ENCODE measurements at places on chromosomes 2 and 18. TPM values are rescaled to one million over a fixed set of nuclear protein-coding genes. Genes with fewer than 3 reads are reported as not detected.

- H3K4me3 ChIP-seq, result no peak overlapping the region
- peak; percentile 66 for DNase-seq
- H3K4me1 ChIP-seq, result peaks cover 16% of the 10 kb centered on the region
Observed at GRCh38 chr2:113848758-113849415, 41.0 kb upstream of the ACTR3 start.

GRCh38 chr2:113060796-113061195 lies 1.8 kb downstream of the IL36RN start:
- DNase-seq, result no peak
- H3K36me3 ChIP-seq, result peaks cover 1% of the 10 kb centered on the region
- H3K27ac ChIP-seq, result no peak overlapping the region
- no peak overlapping the region for H3K4me3 ChIP-seq
- peaks cover 6% of the 10 kb centered on the region for H3K4me1 ChIP-seq

- no peaks in the 10 kb centered on the region for H3K27me3 ChIP-seq
- no peaks in the 10 kb centered on the region for H3K4me1 ChIP-seq
- H3K4me3 ChIP-seq, result no peak overlapping the region
Observed at GRCh38 chr2:183606718-183607085, 482.5 kb downstream of the NUP35 start.

DNA sequence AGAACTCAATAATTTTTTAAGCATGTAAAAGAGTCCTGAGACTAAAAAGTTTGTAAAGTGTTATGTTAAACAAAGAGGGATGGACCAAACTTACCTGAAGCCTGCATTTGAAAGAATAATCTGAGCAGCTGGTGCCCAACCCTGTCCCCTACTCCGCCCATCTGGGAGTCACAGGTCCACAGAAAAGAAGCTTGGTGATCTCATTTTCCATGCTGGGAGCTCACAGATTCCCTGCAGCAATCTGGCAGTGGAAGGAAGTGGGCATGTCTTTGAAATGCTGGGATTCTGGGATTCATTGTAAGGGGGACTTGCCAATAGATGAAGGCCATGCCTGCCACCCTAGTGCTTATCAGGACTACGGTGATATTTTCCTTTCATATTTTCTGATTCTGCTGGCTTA lies 17.9 kb downstream of the CDH2 start:
- no peaks in the 10 kb centered on the region for H3K4me1 ChIP-seq
- no peaks in the 10 kb centered on the region for H3K36me3 ChIP-seq
- no peak for DNase-seq
- no peaks in the 10 kb centered on the region for H3K27me3 ChIP-seq
- H3K27ac ChIP-seq, result no peak overlapping the region

DNA sequence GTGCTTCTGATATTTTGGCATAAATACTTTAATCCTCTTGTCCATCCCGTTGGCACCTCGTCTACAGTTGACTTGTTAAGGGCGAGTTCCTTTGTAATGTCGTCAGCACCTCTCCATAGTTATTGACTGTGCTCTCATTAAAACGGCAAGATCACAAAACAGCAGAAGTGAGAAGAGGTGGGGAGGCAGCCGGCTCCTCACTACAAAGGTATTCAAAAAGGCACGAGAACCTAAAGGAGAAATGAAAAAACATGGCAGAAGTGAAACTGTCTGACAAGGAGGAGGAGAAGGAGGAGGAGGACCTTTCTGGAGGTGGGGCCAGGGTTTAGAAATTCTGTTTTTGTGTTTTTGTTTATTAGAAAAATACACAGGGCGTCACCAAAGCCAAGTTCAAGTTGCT lies 235.6 kb downstream of the BCL11A start:
- no peak for DNase-seq
- H3K36me3 ChIP-seq, result no peaks in the 10 kb centered on the region
- no peak overlapping the region for H3K27ac ChIP-seq
- H3K4me3 ChIP-seq, result no peak overlapping the region
- no peaks in the 10 kb centered on the region for H3K27me3 ChIP-seq

DNA sequence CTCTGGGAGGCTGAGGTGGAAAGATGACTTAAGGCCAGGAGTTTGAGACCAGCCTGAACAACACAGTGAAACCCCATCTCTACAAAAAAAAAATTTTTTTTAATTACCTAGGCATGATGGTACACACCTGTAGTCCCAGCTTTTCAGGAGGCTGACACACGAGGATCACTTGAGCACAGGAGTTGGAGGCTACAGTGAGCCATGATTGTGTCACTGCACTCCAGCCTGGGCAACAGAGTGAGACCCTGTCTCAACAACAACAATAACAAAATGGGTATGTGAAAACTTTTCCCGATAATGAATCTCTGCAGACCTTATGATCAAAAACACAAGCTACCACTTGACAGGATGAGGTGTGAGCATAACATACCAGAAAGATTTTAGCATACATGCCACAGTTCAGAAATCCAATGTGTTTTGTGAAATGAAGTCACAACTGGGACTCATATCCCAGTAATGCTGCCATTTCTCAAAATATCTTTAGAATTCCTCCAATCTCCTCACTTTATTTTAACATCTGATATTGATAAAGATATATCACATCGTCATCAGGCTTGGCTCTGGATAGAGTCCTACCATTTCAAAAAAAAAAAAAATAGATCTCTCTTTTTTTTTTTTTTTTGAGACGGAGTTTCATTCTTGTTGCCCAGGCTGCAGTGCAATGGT lies 74.0 kb upstream of the PELI1 start:
- H3K36me3 ChIP-seq, result no peaks in the 10 kb centered on the region
- H3K27ac ChIP-seq, result no peak overlapping the region
- DNase-seq, result no peak
- H3K4me1 ChIP-seq, result peaks cover 57% of the 10 kb centered on the region

Gene SAG
- total RNA-seq, result 0.39 TPM

GRCh38 chr2:223697316-223697891 lies 95.2 kb upstream of the SCG2 start:
- DNase-seq, result no peak
- no peak overlapping the region for H3K4me3 ChIP-seq
- H3K4me1 ChIP-seq, result peaks cover 19% of the 10 kb centered on the region

- no peak for DNase-seq
- H3K27ac ChIP-seq, result no peak overlapping the region
- H3K36me3 ChIP-seq, result no peaks in the 10 kb centered on the region
- no peak overlapping the region for H3K4me3 ChIP-seq
- H3K4me1 ChIP-seq, result no peaks in the 10 kb centered on the region
- H3K27me3 ChIP-seq, result peaks cover 2% of the 10 kb centered on the region
Observed at GRCh38 chr2:11598228-11598731, 64.4 kb downstream of the GREB1 start.

GRCh38 chr2:236787885-236788284 lies 218.3 kb downstream of the ACKR3 start:
- H3K27me3 ChIP-seq, result peaks cover 20% of the 10 kb centered on the region
- no peak for DNase-seq
- H3K36me3 ChIP-seq, result no peaks in the 10 kb centered on the region
- no peak overlapping the region for H3K27ac ChIP-seq
- no peaks in the 10 kb centered on the region for H3K4me1 ChIP-seq

Gene VWA3B
- total RNA-seq, result not detected

Gene RESP18
- not detected for total RNA-seq

- H3K4me1 ChIP-seq, result no peaks in the 10 kb centered on the region
- peaks cover 6% of the 10 kb centered on the region for H3K36me3 ChIP-seq
- no peak for DNase-seq
- H3K4me3 ChIP-seq, result no peak overlapping the region
Observed at GRCh38 chr18:12008842-12009580, 27.7 kb downstream of the IMPA2 start.

- H3K4me3 ChIP-seq, result no peak overlapping the region
- no peak overlapping the region for H3K27ac ChIP-seq
- no peaks in the 10 kb centered on the region for H3K4me1 ChIP-seq
- no peak for DNase-seq
Observed at GRCh38 chr2:221997100-221997499, 301.7 kb downstream of the PAX3 start.

Gene MDH1B
- total RNA-seq, result 0.83 TPM

DNA sequence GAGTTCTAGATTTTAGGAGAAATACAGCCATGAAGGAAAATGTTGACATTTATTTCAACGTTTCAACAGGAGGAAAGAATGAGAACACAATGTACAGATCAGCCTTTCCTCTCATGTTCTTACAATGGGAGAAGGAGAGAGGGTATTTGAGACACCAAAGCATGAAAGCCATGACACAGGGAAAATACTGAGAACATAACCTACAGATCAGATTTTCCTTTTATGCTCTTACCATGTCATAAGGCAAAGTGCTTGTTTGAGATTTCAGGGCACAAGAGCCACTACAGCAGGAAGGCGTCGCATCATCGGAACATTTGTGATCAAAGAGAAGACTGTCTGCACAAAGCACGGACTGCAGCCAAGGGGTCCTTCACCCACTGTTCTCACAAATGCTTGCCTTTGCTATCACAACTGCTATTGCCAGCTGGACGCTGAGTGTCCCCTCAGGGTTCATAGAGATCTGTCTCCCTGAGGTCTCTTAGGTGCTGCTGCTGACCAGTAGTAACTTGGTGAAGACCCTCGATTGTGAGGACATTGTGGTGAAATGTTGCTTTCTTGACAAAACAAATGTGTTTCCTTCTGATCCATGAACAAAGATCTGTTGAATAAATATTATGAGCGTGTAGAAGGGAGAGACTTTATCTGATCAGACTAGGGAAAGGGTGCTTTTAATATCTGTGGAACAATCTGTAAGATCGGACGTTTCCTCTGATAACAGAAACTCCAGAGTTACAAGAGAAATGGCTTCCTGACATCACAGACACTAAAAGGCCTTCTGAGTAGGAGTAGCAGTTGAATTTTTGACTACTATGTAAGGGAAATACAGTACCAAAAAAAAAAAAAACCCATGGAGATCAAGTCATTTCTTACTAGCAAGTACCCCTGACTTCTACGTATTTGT lies 6.4 kb upstream of the IL1RL1 start:
- peaks cover 11% of the 10 kb centered on the region for H3K27me3 ChIP-seq
- H3K4me3 ChIP-seq, result peak overlapping the region; percentile 21
- peaks cover 44% of the 10 kb centered on the region for H3K4me1 ChIP-seq
- H3K27ac ChIP-seq, result peak overlapping the region; percentile 91
- peak; percentile 65 for DNase-seq

Gene KCNIP3
- not detected for total RNA-seq

- H3K36me3 ChIP-seq, result peaks cover 4% of the 10 kb centered on the region
- DNase-seq, result no peak
- no peak overlapping the region for H3K27ac ChIP-seq
- H3K4me3 ChIP-seq, result no peak overlapping the region
- H3K27me3 ChIP-seq, result no peaks in the 10 kb centered on the region
Observed at GRCh38 chr18:2897448-2898185, 50.8 kb downstream of the EMILIN2 start.

Gene CNDP2
- total RNA-seq, result 128 TPM

GRCh38 chr2:88307817-88308216 lies 137.7 kb downstream of the THNSL2 start:
- DNase-seq, result peak; percentile 38
- H3K27me3 ChIP-seq, result peaks cover 14% of the 10 kb centered on the region
- no peak overlapping the region for H3K4me3 ChIP-seq

Gene WNT10A
- 6.0 TPM for total RNA-seq

Gene FBLN7
- 40.6 TPM for total RNA-seq

Gene CSRNP3
- not detected for total RNA-seq

DNA sequence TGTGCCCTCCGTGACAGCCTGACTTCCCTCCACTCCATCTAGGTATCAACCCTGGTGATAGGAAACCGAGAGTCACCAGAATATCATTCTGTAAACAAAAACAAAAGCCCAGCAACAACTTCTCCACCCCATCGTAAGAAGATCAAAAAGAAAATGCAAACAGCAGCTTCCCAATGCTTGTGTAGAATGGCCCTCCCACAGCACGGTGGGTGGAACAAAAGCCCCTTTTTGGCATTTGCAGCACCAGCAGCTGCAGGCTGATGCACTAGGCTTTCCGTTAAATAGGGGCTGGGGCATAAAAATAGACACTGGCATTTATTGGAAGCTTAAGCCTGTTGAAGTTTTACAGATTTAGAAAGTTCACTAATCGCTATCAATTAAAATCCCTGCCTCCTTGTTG lies 513.0 kb downstream of the GALR1 start:
- no peak for DNase-seq
- no peaks in the 10 kb centered on the region for H3K36me3 ChIP-seq
- peaks cover 20% of the 10 kb centered on the region for H3K27me3 ChIP-seq
- H3K4me3 ChIP-seq, result no peak overlapping the region
- no peak overlapping the region for H3K27ac ChIP-seq
- no peaks in the 10 kb centered on the region for H3K4me1 ChIP-seq

Gene RBBP8
- total RNA-seq, result 101 TPM

GRCh38 chr2:140491876-140492275 lies 1638.9 kb downstream of the LRP1B start:
- H3K36me3 ChIP-seq, result no peaks in the 10 kb centered on the region
- H3K4me1 ChIP-seq, result no peaks in the 10 kb centered on the region
- H3K27ac ChIP-seq, result no peak overlapping the region
- no peak overlapping the region for H3K4me3 ChIP-seq

- no peaks in the 10 kb centered on the region for H3K36me3 ChIP-seq
- no peak overlapping the region for H3K27ac ChIP-seq
- peaks cover 6% of the 10 kb centered on the region for H3K27me3 ChIP-seq
- no peak for DNase-seq
Observed at GRCh38 chr2:144554492-144555210, 34.7 kb upstream of the ZEB2 start.

DNA sequence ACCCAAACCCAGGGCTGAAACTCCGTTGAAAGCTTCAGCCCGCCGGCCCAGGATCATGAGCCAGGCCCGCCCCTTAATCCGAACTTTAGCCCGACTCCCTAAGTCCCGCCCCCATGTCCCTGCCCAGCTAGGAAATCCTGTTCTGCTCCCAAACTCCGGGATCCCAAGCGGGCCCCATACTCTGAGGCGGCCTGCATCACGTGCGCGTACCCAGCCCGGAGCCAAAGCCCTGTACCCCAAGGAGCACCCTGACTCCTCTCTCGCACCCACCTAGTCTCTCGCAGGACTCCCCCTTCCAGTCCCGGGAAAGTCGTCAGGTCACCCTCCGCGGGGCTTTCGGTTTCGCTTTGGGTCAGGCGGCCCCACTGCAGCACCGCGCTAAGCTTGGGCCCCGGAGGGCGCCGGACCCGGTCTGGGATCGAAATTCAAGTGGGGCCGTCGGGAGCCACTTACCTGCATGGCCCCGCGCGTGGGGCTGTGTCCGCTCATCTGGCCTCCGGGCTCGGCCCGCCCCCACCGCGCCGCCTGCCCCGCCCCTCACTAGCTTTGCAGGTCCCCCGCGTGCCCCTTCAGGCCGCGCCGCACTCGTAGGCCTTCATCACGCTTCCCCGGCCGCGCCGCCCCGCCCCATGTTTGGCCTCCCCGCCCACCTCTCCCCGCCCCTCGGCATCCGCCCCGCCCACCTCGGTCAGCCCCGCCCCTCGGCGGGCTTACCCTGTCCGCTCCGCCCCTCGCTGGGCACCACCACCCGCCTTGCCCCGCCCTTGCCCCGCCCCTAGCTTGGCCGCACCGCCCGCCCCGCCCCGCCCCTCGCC lies at the start of gene DNPEP:
Gene DNPEP, minus strand, starts transcription at position 607 of the 815 bp plus-strand sequence. Its CDS starts 118 bp downstream, at position 489.
- H3K27me3 ChIP-seq, result no peaks in the 10 kb centered on the region
- H3K4me1 ChIP-seq, result peaks cover 9% of the 10 kb centered on the region
- H3K27ac ChIP-seq, result peak within 1 kb of the TSS; percentile 95
- H3K4me3 ChIP-seq, result peak within 1 kb of the TSS; percentile 97

GRCh38 chr2:113324684-113325160 lies 46.0 kb upstream of the PAX8 start:
- peak overlapping the region; percentile 66 for H3K4me3 ChIP-seq
- no peaks in the 10 kb centered on the region for H3K36me3 ChIP-seq
- H3K27ac ChIP-seq, result no peak overlapping the region
- peaks cover 34% of the 10 kb centered on the region for H3K4me1 ChIP-seq
- H3K27me3 ChIP-seq, result peaks cover 6% of the 10 kb centered on the region

Gene SLC11A1
- 0.09 TPM for total RNA-seq

Gene TSGA10
- 9.4 TPM for total RNA-seq

Data from activated CD4-positive, alpha-beta T cell treated with anti-CD3 and anti-CD28 coated beads for 36 hours (primary cell).